ENCODE measurements at places on chromosomes 6 and 20.

- no peak for DNase-seq
Observed at GRCh38 chr6:118656847-118657451, 5.6 kb upstream of the CEP85L start.

DNA sequence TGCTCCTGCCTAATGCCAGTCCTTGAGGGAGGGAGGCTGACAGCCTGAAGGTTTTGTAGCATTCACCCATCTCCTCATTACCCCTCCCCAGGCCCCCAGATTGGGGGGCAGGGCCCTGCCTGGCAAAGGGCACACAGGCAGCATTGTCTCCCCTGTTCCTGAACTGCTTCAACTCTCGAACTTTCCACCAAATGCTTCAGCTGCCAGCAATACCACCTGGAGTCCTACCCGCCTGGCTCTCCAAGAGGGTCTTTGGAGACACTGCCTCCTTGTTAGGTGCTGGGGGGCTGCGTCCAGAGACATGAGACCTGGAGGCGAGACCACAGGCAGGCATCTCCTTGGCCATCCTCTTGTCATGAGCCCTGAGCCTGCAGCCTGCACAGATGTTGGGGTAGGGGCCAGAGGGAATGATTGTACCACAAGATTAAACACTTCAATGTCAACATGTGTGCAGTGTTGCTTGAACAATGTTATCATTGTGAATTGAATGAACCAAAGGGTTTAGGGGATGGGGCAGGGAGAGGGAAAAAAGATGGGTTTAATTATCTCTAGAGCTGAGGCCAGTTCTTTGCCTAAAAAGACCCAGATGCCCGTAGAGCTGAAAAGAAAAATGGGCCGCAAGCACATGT, 25.0 kb downstream of the BMP7 start:
- no peak for DNase-seq

DNA sequence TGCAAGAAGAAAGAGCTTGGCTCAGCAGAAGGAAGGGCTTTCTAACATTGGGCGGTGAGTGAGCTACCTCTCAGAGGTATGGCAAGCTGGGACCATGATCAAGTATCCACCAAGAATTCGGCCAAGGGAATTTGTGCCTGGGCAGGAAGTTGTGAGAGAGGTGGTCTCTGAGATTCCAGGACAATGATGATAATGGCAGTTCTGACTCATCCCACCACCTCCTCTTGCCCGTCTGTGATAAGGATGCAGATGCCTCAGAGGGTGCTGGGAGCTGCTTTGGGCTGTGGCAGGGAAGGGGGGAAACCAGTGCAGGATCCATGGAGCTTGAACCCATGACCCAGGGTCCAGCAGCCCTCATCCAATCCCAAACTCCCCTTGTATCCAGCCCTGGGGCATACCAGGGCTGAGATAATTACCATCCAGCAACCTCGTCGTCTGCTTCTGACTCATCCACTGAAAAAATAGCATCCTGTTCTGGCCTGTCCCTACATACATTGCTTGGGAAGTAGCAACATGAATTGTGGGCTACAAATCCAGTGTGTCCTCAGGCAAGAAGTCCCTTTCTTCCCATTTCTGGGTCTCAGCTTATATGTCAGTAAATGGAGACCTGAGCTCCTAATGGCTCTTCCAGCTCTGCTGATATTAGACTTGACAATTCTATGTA, 5.9 kb downstream of the TGM6 start:
- DNase-seq = peak; percentile 12

DNA sequence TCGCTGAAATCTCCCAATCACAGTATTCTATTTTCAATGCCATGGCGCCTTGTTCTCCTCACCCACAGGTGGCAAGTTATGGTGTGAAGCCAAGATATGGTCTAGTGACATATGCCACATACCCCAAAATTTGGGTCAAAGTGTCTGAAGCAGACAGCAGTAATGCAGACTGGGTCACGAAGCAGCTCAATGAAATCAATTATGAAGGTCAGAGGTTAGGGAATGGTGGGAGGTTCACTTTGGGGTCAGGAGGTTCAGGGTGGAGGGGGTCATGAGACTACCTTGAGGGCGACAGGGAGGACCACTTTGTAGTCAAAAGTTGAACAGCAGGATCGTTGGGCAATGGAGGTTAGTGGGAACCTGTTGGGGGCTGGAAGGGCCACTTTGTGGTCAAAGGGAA, 2.4 kb downstream of the CFB start:
- no peak for DNase-seq

DNA sequence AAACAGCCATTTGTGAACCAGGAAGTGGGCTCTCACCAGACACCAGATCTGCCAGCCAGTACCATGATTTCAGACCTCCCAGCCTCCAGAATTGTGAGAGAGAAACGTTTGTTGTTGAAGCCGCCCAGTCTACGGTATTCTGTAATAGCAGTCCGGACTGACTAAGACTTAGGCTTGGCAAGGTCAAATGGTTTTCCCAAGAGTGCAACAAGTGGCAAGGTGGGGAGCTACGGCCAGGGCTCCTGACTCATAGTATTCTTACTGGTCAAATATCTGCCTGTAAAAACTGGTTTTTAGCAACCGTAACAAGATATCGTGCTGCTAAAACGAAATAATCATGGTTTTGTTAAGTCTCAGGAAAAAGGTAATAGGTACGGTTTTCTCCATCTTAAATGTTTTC, 37.8 kb downstream of the MCUR1 start:
- no peak for DNase-seq

DNA sequence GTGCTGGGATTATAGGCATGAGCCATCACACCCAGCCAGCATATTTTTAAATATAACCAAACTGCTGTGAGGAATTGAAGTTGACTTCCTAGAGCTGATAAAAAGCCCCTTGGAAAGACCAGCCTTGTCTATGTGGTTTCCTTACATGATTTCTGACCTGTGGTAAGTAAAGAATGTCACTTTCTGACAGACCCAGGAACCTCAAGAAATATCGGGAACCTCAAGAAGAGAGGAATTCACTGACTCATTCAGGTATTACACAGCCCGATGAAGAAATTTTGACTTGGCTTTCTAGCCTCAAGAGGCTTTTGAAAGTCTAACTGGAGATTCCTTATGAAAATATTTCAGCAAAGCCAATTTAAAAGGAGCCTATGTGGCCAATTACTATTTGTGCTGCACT, 71.8 kb downstream of the FOXF2 start:
- DNase-seq = peak; percentile 49

GRCh38 chr6:36694616-36695015, 3.0 kb upstream of the RAB44 start:
- DNase-seq = no peak

- DNase-seq = no peak
Observed at GRCh38 chr6:74268815-74269599, 573.0 kb downstream of the CD109 start.

GRCh38 chr6:12567682-12568081, 148.9 kb upstream of the PHACTR1 start:
- DNase-seq = no peak

DNA sequence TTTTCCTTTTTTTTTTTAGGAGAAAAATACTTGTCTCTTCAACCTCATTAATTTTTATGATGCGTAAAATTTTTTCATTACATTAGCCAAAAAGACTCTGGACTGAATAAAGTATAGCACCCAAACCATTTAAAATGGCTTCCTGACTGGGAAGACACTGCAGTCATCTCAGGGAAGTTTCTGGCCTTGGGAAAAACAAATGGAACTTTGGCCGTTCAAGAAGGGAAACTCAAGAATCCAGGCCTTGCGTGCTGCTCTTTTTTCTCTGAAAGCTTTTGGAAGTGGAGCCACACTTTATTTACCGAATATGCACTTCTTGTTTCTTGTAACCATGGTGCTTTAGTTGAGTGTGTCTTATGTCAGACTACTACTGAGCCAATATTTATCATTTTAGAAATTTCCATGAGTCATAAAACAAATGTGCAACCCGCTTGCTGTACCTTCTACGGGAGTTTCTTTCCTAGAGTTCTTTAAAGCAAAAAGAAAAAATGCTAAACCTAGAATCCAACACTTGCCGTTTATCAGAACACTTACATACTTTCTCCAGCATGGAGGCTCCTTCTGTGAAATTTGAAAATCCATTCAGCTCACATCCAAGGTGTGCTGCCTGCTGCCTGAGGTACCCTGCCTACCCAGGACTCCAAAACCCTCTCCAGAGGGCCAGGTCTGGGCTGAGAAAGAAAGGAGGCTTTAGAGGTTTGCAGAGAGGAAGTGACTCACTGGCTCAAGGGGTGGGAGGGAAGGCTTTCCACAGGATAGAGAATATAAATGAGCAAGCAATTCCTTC, 11.5 kb upstream of the DSTN start:
- peak; percentile 61 for DNase-seq

GRCh38 chr6:144882425-144882824, 597.3 kb downstream of the UTRN start:
- DNase-seq = no peak

DNA sequence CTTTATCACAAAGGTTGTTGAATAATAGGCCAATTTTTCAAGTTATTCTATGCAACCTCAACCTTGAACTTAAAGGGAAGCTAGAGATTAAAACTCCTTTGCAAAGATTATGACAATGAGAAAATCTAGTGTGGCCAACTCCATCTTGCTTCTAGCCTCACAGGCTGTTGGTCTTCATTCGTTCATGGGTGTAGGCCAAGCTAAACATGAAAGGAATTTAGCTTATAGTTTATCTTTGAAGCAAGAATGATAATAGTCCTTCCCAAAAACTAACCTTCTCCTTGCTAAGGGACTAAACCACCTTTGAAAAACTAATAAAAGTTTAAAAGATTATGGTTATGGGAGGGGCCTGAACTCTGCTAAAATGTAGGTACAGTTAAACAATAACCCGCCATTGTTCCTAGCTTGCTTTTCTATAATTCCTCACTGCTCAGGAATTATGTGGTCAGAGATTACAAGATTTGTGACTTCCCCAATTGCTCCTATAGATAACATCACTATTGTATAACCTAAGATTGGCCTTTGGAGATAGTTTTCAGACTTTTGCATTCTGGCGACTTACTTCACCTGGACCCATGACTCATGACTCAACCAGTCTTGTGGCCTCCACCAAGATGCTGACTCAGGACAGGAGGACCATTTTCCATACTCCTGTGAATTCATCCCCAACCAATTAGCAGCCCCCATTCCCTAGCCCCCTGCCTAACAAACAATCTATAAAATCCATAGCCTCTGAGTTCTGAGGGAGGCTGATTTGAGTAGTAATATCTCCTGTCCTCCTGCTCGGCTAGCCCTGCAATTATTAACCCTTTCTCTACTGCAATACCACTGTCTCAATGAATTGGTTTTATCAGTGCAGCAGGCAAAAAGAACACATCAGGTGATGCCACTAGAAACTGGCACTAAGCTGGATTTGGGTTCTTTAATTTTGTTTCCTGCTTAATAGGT, 154.5 kb downstream of the CD83 start:
- no peak for DNase-seq

GRCh38 chr6:25034431-25034921, 98.7 kb upstream of the RIPOR2 start:
- DNase-seq = no peak

- DNase-seq = no peak
Observed at GRCh38 chr20:20353576-20353975, 14.3 kb upstream of the INSM1 start.

- no peak for DNase-seq
Observed at GRCh38 chr6:155190677-155191076, 73.1 kb upstream of the CLDN20 start.

- no peak for DNase-seq
Observed at GRCh38 chr20:43388268-43389002, 69.3 kb upstream of the SRSF6 start.

DNA sequence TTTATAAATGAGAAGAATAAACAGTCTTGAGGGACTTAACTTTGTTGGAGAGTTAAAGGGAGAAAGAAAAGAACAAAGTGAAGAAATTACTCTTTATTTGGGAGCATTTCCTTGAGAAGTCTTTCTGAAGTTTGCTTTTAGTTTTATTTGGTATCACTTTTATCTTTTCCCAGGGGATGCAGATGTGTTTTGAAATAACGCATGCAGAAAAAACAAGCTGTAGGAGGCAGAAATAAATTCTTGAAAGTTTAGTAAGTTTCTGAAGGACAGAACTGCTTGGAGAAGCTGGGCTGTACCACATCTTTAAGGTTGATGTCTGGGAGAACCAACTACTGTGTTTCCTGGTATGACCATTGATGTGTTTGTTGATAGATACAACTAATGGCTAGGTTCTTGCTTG, 75.0 kb downstream of the PLCB4 start:
- no peak for DNase-seq

DNA sequence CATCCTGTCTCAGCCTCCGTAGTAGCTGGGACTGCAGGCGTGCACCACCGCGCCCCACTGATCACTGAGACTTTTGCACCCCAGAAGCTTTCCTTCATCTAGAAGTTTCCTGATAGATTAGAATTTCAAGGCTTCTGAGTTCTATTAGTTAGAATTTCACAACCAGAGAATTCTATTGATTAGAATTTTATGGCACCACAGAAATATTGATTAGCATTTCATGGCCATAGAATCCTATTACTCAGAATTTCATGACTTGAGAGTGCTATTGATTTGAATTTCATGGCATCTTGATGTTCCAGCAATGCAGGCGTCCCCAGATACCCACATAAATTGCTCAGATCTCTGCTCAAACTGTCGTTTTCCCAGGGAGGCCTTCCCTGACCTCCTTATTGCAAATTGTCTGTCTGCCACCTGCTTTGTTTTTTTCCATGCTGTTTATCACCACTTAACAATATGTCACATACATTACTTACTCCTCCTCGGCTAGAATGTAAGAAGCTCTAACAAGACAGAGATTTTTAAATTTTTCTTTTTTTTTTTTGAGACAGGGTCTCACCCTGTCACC, 16.9 kb upstream of the CBFA2T2 start:
- no peak for DNase-seq

DNA sequence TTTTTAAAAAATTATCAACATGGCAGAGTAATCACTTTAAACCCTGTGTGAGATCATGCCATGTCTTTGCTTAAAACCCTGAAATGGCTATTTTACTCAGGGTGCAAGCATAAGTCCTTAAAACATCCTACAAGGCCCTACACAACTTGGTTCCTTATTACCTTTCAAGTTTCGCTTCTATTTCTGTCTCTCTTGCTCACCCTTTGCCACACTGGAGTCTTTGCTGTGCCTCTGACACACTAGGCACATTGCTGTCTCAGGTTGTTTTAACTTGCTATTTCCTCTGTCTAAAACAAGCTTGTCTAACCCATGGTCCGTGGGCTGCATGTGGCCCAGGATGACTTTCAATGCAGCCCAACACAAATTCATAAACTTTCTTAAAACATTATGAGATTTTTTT, 55.6 kb downstream of the KIAA0408 start:
- DNase-seq = no peak

DNA sequence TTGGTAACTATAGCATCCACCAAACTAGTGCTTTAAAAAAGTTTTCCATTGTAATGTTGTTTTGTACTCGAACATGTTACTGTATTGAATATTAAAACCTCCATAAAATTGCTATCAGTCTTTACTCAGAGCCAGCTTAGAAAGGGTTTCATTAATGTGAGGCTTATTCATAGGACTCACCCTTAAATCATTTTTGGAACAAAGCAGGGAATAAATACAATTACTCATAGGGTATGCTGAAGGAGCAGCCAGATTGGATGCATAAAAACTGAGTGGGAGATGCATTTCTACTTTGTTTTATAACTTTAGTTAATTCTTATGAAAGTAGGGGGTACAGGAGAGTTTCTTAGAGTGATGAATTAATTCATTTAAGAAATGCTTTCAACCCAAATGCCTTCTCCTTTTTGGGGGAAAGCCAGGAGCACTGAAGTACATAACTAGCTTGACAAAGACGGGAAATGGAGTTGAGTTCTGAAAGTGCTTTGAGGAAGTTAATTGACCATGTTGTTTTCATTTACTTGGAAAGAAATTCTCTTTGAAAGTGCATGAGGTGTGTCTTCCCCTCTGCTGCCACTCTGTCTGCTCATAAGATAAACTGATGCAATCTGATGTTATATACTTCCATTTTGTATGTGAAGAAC, 90.3 kb downstream of the RNF144B start:
- DNase-seq = peak; percentile 14
